ENCODE measurements at places on chromosomes 12 and 14.

DNA sequence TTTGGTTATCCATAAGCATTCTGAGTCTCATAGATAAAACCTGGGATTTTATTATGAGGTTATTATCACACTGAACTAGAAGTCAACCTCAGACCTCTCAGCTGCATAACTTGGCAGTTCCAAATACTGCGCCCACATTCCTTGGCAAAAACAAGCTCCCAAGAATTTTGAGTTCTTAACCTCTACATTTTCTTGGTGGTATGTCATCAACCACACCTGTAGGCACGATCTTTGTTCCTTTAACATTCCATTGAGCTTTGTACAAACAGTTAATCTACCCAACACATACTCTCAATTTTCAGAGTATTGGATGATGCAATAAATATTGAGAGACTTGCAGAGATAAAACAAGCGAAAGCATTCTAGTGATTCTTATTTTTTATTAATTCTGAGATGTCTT, 371.8 kb upstream of the PRICKLE1 start:
- DNase-seq, result no peak

DNA sequence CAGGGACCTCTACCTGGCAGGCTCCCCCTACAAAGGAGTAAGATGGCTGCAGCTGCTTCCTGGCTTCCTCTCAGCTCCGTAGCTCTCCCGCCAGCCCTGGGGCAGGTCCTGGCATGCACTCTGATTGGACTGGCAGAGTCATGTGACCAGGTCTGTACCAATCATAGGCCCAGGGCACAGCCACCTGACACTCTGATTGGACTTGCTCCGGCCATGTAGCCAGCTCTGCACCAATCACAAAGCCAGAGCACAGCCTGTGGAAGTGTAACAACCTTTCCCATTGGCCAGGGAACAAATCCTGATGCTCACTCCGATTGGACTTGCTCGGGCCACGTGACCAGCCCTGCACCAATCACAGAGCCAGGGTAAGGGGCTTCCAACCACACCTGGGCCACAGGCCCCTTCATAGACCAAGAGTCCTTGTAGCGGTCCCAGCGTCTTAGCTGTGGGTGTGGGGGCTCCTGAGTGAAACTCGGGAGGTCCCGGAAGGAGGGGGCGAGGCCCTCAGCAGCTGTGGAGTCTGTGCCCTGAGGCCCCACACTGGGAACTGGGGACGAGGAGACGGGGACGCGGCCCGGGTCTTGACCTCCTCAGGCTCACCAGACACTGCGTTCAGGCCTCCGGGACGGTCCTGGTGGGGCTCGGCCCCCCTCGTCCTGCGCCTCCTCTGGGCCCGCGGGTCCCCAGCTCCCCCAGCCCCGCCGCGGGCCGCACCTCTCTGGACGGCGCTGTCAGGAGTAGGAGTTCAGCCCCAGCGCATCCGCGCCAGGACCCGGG, 210.6 kb downstream of the ADGRD1 start:
- DNase-seq, result no peak

DNA sequence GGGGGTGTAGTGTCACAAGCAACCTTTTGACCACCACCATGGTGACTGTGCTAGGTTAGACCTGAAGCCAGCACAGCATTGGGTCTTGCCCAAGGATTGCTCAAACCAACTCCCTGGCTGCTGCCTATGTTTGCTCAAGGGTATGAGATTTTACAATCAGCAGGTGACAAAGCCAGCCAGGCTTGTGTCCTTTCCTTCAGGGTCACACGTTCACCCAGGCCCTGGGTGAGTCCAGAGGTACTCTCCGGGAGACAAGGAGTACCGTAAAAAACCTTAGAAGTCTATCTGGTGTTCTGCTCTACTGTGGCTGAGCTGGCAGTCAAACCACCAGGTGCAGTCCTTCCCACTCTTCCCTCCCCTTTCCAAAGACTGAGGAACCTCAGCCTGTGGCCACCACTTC, 238.9 kb upstream of the MIS18BP1 start:
- no peak for DNase-seq

GRCh38 chr12:68823696-68824095, 15.7 kb downstream of the MDM2 start:
- DNase-seq, result no peak

DNA sequence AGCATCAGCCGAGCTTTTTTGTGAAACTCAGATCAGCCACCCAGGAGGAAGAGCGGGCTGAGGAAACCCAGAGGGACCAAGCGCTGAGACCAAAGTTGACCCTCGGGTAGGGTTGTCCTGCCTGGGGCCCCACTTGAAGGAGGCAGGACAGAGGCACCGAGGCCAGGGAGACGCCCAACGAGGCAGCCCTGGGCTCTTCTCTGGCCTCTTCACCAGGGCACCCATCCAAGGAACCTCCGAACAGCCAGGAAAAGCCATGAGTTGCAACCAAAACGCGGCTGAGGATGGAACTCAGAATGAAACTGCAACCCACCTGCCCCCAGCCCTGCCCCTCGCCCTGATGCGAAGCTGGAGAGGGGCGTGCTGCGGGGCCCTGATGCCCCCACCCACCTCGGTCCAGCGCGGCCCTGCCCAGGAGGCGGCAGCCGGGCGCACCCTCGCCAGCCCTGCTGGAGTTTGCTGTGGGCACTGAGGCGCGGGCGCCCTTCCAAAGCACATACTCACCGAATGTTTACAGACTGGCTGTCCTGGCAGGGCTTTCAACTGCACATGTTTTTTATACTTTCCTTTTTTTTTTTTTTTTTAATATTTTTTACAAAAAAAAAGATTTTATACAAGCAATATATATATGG, 41.9 kb downstream of the JDP2 start:
- no peak for DNase-seq

DNA sequence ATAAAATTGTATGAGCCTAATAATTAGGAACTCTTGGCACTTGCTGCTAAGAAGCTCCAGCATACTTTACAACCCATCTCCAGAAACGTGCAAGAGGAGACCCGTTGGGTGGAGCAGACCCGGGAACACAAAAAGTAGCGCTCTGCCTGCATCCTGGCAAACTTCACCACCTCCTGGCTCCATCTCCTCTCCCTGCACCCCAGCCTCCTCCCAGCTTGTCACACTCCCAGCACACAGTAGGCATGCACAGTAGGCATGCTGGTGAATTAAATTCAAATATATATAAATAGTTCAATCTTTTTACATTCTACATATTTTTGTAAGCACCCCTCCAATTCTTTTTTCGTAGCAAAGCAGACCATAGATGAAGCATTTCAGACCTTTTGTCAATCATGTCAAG, 1.2 kb downstream of the VSIG10 start:
- DNase-seq, result no peak

- DNase-seq, result no peak
These were observed 60.0 kb downstream of the PLEKHG7 start for GRCh38 chr12:92762773-92763172.

- no peak for DNase-seq
These were observed 64.4 kb downstream of the MVK start for GRCh38 chr12:109637996-109638395.

DNA sequence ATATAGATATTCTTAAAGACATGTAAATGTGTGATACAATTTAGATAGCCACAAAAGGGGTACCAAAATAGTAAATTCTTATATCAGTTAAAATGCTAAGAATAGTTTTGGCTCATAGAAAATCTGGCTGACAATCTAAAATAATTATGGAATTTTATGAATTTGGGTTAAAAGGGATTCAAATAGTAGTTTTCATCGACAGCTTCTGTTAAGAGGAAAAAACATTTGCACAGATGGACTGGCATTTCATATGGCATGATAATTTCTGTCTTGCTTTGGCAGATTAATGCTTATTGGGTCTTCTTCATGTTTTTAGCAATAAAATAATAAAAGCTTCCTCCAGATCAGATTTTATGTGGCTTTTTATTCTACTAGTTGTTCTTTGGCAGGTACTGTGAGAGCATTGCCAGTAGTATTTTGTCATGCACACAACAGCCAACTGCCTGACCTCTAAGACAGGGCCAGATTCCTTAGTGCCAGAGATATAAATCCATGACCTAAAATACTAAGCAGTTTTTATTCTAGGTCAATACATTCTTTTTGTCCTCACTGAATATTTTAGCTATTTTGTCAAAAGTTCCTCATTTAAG, 9.1 kb downstream of the ABCD2 start:
- DNase-seq, result no peak

Data from activated T-cell treated with anti-CD3 and anti-CD28 coated beads for 24 hours (primary cell).